ENCODE measurements at places on chromosomes 16 and 17.

DNA sequence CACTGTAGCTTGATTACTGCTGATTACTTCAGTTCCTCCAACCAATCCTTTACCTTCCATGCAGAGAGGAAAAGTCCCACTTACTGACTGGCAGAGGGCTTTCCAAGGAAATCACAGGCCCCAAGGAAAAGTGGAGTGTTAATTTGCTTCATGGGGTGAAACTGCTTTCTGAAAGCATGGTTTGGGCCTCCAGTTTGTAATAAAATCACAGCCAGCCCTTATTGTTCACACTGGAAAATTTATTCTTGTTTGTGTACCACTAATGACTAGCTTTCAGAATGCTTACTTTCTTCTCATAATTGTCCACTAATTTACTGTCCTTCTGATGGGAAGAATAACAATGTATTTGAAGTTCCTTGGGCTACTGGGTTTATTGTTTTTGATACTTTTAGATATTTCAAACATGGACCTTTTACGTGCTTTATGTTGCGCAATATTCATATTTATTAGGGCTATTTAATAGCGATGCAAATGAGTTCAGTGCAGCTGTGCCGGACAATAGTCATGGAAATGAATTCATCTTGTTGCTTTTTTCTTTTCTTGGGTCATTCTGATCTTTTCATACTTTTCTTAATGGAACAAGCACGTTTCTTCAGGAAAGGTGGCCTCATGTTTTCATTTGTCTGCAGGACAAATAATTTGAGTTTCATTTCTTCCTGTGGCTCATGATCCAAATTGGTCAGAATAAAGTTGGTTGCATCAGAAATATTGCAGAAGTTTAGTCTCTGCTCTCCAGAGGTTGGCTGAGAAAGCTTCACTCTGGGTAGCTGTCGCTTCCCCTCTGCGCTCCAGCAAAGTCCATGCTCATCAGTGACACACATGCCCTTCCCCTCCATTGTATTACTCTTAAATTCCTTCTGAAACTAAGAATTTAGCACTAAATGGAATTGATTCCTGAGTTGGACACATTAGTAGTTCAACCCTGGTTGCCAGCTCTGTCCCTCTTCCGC, 128.7 kb downstream of the PRKCA start:
- no peak for DNase-seq

DNA sequence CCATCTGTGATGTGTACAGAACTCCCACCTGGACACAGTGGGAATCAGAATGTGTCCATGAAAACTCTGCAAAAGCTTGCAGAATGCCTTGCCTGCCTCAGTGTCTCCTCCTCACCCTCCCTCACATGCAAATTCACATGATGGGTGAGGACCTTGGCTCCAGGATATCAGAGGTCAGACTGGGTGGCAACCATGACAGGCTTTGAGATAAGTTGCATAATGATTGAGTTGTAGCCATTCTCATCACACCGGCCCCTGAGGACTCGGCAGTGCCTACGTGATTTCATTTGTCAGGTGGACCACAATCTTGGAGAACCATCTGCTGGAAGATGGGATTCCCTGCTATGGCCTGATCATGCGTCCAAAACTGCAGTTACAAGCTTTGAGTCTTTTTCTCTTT, 3.9 kb upstream of the ADCY9 start:
- DNase-seq: no peak

DNA sequence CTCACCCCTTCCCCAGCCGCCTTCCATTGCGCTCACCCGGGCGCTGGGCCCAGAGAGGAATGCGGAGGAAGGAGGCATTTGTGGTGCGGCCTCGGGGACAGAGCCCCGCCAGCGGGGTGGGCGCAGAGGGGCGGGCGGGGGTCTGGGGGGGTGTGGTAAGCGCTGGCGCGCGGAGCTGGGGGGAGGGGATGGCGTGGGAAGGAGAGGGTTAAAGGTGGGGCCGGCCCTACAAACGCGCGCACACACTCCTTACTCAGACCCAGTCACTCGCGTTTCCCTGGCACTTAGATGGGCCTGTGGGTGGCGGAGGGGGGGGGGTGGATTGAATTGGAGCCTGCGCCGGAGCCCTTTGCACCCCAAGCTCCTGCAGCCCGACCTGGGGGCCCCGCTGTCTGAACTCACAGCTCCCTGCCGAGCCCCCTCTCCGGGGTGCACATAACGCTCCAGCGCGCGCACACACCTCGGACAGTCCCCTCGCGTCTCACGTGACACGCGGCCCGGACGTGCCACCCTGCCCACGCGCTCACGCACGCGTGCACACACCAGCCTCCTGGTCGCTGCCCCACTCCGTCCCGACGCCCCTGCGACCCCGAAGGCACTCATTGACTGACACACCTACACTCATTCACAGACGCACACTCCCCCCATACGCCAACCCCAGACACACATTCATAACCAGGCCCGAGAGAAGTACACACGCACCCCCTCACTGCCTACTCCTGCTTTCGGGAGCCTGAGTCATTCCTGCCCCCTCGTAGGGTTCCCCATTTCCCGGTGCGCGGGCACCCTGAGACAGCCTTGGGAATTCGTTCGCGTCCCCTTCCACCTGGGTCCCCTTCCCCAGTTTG, 844 bp downstream of the TBKBP1 start:
- peak; percentile 76 for DNase-seq

- DNase-seq: no peak
These were observed 14.4 kb upstream of the ATP2A3 start for GRCh38 chr17:3978421-3979289.

DNA sequence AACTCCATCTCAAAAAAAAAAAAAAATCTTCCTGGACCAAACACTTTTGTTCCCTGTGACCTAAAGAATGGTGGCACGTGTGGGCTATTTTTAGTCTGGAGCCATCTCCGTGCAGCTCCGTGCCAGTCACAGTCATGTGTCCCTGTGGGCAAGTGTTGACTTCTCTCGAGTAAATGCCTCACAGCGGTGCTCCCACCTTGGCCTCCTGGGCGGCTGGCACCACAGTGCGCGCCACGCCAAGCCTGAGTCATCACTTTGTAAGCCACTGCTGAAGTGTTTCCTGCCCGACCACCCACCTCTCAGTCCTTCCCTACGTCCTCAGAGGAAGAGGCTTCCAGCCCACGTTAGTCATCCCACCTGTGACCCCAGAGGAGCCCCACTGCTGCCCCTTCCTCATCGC, 10.9 kb upstream of the HEXD start:
- DNase-seq: no peak

DNA sequence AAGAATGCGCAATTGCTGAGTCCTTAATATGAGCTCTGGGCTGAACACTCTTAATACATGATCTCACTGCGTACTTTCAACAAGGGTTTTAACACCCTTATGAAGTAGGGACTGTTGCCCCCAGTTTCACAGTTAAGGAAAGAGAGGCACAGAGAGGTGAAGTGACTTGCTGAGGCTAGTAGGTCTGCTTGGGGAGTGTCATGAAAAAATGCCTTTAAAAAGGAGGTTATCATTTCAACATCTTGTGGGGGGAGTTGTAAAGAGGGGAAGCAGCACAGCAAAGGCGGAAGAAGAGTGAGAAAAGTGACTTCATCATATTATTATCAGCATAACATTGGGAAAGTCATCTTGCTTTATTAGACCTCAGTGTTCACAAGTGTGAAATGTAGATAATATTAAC, 2.1 kb downstream of the CCL4L2 start:
- no peak for DNase-seq

DNA sequence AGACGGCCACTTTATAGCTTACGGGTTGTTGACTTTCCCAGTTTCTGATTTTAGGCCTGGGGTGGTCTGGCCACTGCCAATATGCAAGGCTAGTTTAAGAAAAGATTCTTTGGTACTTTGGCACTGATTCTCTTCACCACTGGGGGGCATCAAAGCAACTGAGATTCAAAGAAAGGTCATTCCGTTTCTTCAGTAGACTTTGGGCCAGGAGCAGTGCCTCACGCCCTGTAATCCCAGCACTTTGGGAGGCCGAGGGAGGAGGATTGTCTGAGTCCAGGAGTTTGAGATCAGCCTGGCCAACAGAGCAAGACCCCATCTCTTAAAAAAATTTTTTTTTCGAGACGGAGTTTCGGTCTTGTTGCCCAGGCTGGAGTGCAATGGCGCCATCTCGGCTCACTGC, 53.0 kb downstream of the RPA1 start:
- peak; percentile 36 for DNase-seq

- no peak for DNase-seq
These were observed 2.7 kb downstream of the CDH15 start for GRCh38 chr16:89174055-89174827.

DNA sequence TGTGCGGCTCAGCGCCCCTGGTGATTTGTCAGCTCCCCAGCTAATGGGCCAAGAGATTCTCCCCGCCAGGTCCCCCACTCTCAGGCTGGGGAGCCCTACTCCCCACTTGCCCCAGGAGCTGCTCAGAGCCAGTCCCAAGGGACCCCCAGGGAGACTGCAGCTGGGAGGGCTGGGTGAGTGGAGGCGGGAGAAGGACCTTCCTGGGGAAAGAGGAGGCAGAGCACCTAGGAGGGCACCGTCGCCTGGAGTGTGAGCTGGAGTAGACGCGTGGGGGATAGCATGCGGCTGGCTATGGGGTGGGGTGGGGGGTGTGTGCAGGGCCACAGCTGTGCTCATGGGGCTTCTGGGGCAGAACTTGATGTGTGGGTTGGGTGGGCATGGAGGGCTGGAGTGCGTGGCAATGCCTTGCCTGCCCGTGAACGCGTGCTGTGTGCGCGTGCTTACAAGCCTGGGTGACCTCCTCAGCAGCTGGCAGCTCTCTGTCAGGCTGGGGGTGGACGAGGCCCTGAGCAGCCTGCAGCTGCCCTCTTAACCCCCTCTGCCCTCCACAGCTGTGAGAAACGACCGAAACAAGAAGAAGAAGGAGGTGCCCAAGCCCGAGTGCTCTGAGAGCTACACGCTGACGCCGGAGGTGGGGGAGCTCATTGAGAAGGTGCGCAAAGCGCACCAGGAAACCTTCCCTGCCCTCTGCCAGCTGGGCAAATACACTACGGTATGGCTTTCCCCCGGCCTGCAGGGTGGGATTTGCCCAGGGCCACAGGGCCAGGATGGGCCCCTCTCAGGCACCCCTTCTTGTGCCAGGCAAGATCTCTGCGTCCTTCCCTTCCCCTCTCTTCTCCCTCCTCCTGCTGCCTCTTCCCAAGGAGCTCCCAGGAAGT, 12.9 kb downstream of the GJD3 start:
- DNase-seq: no peak

- no peak for DNase-seq
These were observed 57.4 kb downstream of the C16orf78 start for GRCh38 chr16:49431040-49431439.

GRCh38 chr17:59504821-59505220, 60.6 kb upstream of the DHX40 start:
- DNase-seq: no peak

DNA sequence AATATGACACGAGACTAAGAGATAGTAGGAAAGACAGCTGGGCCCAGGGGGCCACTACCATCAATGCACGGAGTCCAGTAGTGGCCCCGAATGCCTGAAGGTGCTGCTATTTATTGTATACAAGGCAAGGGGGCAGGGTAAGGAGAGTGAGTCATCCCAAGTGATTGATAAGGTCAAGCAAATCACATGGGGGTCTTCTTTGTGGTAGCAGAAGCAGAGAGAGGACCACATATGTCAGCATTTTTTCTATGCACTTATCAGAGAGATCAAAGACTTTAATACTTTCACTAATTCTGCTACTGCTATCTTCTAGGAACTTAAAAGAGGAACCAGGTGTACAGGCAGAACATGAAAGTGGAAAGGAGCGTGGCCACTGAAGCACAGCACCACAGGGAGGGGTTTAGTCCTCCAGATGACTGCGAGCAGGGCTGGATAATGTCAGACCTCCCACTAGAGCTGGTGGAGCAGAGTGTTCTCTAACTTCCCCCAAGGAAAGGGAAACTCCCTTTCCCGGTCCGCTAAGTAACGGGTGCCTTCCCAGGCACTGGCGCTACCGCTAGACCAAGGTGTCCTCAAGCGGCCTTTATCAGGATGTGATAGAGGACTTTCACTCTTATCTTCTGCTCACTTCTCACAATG, 26.4 kb upstream of the ARL4D start:
- no peak for DNase-seq

DNA sequence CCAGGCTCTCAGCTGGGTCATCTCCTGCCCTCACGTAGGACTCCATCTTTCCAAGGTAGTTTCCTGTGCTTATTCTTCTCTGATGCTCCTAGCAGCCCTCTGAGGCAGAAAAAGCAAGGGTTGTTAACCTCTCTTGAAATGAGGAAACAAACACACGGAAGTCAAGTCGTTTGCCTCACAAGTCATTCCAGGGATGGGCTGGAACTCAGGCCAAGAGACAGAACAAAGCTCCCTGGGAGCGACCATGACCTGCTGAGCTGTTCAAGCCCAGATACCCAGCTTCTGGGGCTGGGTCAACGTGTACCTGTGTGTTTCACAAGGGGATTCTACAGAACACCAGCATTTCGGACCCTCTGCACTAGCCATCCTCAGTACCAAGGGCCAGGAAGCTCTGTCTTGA, 28.1 kb downstream of the SRL start:
- no peak for DNase-seq

GRCh38 chr17:34527908-34528470, 51.4 kb upstream of the TMEM132E start:
- no peak for DNase-seq

DNA sequence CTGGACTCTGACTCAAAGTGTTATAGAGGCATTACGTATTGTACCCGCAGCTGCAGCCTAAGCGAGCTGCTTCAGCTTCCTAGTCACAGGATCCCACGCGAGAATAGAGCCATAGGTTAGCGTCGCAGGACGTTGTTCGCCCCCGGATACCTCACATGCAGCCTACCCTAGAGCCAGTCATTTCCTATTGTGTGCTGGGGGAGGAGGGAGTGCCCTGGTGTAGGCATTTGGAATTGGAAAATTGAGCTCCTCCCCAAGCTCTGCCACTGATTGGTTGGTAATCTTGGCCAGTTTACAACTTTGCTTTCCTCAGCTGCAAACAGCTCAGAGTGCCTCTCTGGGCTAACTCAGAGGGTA, 530 bp downstream of the NAA60 start:
- peak; percentile 53 for DNase-seq

DNA sequence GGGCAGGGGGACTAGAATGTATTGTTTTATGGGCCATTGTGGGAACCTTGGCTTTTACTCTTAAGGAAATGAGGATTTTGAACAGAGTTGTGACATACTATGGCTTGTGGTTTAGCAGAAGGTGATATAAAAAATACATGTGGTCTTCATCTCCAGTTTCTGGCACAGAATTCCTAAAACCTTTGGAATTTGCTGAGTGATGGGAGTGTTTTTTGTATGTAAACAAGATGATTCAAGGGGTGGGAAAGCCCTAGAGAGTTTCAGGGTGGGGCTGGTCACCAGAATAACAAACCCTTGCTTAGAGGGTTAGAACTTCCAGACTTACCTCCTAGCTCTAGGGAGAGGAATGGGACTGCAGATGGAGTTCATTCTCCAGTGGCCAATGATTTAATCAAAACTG, 316.1 kb downstream of the PHKB start:
- DNase-seq: no peak

Data from DMS53 (cell line).